ENCODE measurements at places on chromosomes 13 and 19. TPM values are rescaled to one million over a fixed set of nuclear protein-coding genes. Genes with fewer than 3 reads are reported as not detected.

DNA sequence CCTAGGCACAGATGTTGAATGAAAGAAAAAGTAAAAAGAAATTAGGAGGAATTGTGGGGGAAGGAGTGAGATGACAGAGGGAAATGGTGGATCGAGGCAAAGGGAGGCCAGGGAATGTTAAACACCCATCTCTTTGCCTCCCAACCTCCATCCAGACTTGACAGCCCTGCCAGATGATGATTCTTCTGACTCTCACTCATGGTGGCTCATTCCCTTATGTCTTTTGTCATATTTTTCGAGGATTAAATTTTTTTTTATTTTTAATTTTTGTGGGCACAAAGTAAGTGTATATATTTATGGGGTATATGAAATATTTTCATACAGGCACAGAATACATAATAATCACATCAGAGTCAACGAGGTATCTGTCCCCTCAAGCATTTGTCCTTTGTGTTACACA is 42.8 kb downstream of the ADGRE1 start:
- DNase-seq, result no peak
- no peaks in the 10 kb centered on the region for H3K4me1 ChIP-seq
- H3K36me3 ChIP-seq, result no peaks in the 10 kb centered on the region
- H3K27ac ChIP-seq, result no peak overlapping the region
- H3K4me3 ChIP-seq, result no peak overlapping the region
- H3K27me3 ChIP-seq, result no peaks in the 10 kb centered on the region

- no peaks in the 10 kb centered on the region for H3K27me3 ChIP-seq
- peaks cover 41% of the 10 kb centered on the region for H3K4me1 ChIP-seq
- H3K27ac ChIP-seq, result no peak overlapping the region
- H3K36me3 ChIP-seq, result no peaks in the 10 kb centered on the region
- no peak for DNase-seq
Observed at GRCh38 chr13:112697756-112698655, 8.2 kb downstream of the ATP11A start.

DNA sequence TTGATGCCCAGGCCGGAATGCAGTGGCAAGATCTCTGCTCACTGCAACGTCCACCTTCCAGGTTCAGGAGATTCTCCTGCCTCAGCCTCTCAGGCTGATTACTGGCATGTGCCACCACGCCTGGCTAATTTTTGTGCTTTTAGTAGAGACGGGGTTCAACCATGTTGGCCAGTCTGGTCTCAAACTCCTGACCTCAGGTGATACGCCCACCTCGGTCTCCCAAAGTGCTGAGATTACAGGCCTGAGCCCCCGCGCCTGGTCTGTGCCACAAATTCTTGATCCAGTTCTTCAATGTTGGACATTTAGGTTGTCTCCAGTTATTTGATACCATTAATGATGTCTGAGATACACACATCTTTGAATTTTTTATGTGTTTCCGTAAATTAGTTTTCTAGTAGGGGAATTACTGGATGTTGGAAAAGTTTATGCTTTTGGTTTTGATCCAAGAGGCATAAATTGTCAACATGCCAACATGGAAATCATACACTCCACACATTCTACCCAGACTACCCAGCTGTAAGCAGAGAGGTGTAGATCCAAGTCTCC is 525 bp upstream of the COG3 start:
- H3K4me3 ChIP-seq, result peak overlapping the region; percentile 95
- DNase-seq, result peak; percentile 16
- H3K27me3 ChIP-seq, result no peaks in the 10 kb centered on the region
- H3K36me3 ChIP-seq, result no peaks in the 10 kb centered on the region

The KLK11 gene
- total RNA-seq, result 16.8 TPM

- DNase-seq, result no peak
- no peaks in the 10 kb centered on the region for H3K36me3 ChIP-seq
Observed at GRCh38 chr13:43444081-43444480, 342.7 kb downstream of the ENOX1 start.

DNA sequence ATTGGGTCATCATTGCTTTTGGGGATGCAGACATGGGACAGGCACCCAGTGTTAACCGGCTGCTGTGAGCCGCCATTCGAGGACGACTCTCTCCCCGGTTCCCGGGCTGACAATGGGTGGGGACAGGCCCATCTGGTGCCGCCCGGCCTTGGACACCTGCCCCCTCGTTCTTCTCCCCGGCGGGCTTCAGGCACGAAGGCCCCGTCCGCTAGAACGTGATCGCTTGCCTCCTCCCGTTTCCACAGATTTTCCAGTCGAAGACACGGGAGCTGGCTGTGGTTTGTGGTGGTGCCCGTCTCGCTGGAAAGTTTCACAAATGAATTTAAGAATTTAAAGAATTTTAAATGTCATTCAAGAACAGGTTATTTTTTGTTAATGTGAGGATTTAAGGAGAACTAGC is 2.0 kb downstream of the PALM start:
- DNase-seq, result no peak
- no peak overlapping the region for H3K4me3 ChIP-seq
- H3K36me3 ChIP-seq, result no peaks in the 10 kb centered on the region
- H3K4me1 ChIP-seq, result peaks cover 20% of the 10 kb centered on the region
- peak overlapping the region; percentile 82 for H3K27ac ChIP-seq
- no peaks in the 10 kb centered on the region for H3K27me3 ChIP-seq

- no peaks in the 10 kb centered on the region for H3K27me3 ChIP-seq
- peak; percentile 57 for DNase-seq
- no peak overlapping the region for H3K4me3 ChIP-seq
- H3K27ac ChIP-seq, result peak overlapping the region; percentile 1
- H3K36me3 ChIP-seq, result no peaks in the 10 kb centered on the region
Observed at GRCh38 chr13:108947551-108948030, 318.2 kb downstream of the MYO16 start.

GRCh38 chr13:75628801-75629200 is 7.3 kb upstream of the LMO7 start:
- no peaks in the 10 kb centered on the region for H3K4me1 ChIP-seq
- no peak overlapping the region for H3K4me3 ChIP-seq
- DNase-seq, result no peak
- H3K36me3 ChIP-seq, result no peaks in the 10 kb centered on the region
- no peaks in the 10 kb centered on the region for H3K27me3 ChIP-seq

The GSX1 gene
- not detected for total RNA-seq

The SUGT1 gene
- total RNA-seq, result 49.1 TPM

GRCh38 chr13:46535002-46535401 is 18.0 kb upstream of the LRCH1 start:
- no peak for DNase-seq
- H3K27ac ChIP-seq, result no peak overlapping the region
- H3K36me3 ChIP-seq, result no peaks in the 10 kb centered on the region
- H3K27me3 ChIP-seq, result no peaks in the 10 kb centered on the region
- H3K4me3 ChIP-seq, result no peak overlapping the region

DNA sequence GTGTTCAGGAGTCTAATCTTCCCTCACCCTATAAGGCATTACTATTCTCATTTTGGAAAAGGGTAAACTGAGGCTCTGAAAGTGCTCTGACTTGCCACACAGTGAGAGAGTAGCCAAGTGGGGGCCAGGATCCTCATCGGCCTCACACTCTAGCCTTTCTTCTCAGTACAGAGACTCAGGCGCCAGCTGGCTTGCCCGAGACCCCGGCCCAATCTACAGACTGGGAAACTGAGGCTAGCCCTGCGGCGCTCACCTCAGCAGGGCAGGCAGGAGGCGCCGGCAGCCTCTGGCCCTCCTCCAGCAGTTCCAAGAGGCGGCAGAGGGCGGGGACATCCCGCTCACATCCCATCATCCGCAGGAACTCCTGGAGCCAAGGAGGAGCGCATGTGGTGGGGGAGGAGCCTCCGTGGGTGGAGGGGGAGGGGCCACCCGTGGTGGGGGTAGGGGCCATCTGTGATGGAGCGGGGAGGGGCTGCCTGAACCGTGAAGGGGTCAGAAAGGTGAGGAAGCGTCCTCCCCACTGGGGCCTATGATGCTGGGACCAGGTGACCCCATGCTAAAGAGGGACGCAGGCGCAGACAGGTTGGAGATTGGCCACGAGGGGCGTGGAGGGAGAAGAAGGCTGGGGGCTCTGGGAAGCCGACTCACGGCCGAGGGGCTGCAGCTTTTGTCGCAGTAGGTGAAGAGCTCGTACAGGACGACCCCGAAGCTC is 8.7 kb upstream of the INSL3 start:
- H3K4me1 ChIP-seq, result peaks cover 3% of the 10 kb centered on the region
- peak overlapping the region; percentile 72 for H3K27ac ChIP-seq
- H3K36me3 ChIP-seq, result no peaks in the 10 kb centered on the region
- H3K27me3 ChIP-seq, result no peaks in the 10 kb centered on the region

DNA sequence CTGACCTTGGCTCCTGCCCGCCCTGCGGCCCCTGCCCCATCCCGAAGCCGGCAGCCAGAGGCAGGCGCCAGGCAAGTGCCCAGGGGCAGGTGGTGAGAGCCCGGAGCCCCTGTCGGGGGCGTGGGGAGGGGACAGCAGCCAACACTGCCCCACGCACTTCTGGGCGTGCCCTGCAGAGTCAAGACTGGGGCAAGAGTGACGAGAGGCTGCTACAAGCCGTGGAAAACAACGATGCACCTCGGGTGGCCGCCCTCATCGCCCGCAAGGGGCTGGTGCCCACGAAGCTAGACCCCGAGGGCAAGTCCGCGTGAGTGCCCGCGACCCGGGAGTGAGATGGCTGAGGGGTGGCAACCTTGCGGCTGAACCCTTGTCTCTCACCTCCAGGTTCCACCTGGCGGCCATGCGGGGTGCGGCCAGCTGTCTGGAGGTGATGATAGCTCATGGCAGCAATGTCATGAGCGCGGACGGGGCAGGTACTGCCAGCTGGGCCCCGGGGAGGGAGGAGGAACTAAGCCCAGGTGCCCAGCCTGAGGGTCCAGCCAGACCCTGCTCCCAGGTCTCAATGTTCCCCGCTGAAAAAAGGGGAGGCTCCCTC is 17.3 kb downstream of the ANKRD24 start:
- no peaks in the 10 kb centered on the region for H3K36me3 ChIP-seq
- no peak overlapping the region for H3K4me3 ChIP-seq
- DNase-seq, result no peak
- H3K27ac ChIP-seq, result no peak overlapping the region
- H3K4me1 ChIP-seq, result peaks cover 1% of the 10 kb centered on the region
- no peaks in the 10 kb centered on the region for H3K27me3 ChIP-seq

DNA sequence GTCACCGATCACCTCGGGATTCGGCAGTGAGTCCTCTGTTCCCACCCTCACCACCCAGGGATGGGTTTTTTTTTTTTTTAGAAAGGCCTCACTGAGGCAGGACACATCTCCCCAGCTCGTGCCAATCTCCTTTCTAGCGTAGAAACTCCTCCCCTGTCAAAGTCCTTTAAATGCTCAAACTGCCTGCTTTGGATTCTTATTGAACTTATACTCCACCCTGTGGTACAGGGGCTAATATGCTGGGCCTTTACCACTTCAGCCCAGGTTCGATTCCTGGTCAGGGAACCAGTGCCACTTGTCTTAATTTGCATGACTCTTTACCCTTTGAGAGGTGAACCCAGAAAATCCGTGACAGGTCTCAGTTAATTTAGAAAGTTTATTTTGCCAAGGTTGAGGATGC is 8.3 kb upstream of the ZNF14 start:
- H3K27me3 ChIP-seq, result no peaks in the 10 kb centered on the region
- no peak overlapping the region for H3K27ac ChIP-seq
- H3K4me1 ChIP-seq, result no peaks in the 10 kb centered on the region
- DNase-seq, result no peak

The ZNF709 gene
- 8.1 TPM for total RNA-seq

The MVB12A gene
- 44.0 TPM for total RNA-seq

- H3K27ac ChIP-seq, result no peak overlapping the region
- no peaks in the 10 kb centered on the region for H3K36me3 ChIP-seq
- H3K4me1 ChIP-seq, result no peaks in the 10 kb centered on the region
- DNase-seq, result no peak
- no peak overlapping the region for H3K4me3 ChIP-seq
Observed at GRCh38 chr13:67296511-67296910, 66.4 kb upstream of the PCDH9 start.

The CLDND2 gene
- total RNA-seq, result 26.4 TPM

DNA sequence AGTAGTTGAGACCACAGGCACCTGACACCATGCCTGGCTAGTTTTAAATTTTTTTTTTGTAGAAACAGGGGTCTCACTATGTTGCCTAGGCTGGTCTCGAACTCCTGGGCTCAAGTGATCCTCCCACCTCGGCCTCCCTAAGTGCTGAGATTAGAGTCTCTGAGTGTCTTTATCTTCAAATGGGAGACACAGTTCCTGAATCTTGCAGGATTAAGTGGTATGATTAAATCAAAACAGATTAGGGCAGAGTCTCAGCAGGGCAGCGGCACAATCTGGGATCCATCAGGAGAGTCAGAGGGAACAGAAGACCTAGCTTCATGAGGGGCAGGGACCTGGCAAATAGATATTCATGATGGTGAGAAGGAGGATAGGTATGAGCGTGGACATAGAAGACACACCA is 953 bp downstream of the RLN3 start:
- no peaks in the 10 kb centered on the region for H3K27me3 ChIP-seq
- H3K36me3 ChIP-seq, result no peaks in the 10 kb centered on the region
- H3K27ac ChIP-seq, result no peak overlapping the region

The MUC16 gene
- 4.0 TPM for total RNA-seq

DNA sequence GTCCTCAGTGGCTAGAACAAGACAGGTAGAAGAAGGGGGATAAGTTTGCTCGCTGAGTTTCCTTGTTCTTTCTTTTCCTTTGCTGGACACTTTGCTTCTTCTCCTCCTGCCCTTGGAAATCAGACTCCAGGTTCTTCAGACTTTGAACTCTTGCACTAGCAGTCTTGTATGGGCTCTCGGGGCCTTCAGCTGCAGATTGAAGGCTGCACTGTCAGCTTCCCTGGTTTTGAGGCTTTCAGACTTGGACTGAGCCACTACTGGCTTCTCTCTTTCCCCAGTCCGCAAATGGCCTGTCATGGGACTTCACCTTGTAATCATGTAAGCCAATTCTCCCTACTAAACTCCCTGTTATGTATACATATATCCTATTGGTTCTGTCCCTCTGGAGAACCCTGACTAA is 379.8 kb downstream of the NDFIP2 start:
- H3K4me1 ChIP-seq, result no peaks in the 10 kb centered on the region
- no peak overlapping the region for H3K27ac ChIP-seq
- DNase-seq, result no peak

The TMEM147 gene
- 125 TPM for total RNA-seq

GRCh38 chr13:47964863-47965262 is 36.2 kb downstream of the SUCLA2 start:
- no peak overlapping the region for H3K4me3 ChIP-seq
- H3K4me1 ChIP-seq, result no peaks in the 10 kb centered on the region
- no peak overlapping the region for H3K27ac ChIP-seq

GRCh38 chr13:32902874-32903273 is 113.3 kb upstream of the KL start:
- H3K27me3 ChIP-seq, result no peaks in the 10 kb centered on the region
- no peak overlapping the region for H3K4me3 ChIP-seq
- DNase-seq, result peak; percentile 80
- peak overlapping the region; percentile 77 for H3K27ac ChIP-seq
- peaks cover 11% of the 10 kb centered on the region for H3K4me1 ChIP-seq

DNA sequence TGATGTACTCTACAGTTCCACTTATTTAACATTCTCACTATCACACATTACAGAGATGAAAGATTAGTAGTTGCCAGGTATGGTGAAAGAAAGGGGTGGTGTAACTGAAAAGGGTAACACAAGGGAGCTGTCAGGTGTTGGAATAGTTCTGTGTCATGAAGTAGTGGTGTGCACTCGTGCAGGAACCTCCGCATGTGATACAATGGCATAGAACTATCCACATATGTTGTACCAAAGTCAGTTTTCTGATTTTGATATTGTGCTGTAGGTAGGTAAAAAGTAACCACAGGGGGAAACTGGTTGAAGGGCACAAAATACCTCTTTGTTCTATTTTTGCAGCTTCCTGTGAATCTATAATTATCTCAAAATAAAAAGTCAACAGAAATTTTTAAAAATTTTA is 24.4 kb upstream of the RPL21 start:
- H3K36me3 ChIP-seq, result no peaks in the 10 kb centered on the region
- H3K4me1 ChIP-seq, result no peaks in the 10 kb centered on the region
- H3K27ac ChIP-seq, result no peak overlapping the region
- no peak overlapping the region for H3K4me3 ChIP-seq

- H3K4me3 ChIP-seq, result peak overlapping the region; percentile 68
- no peaks in the 10 kb centered on the region for H3K27me3 ChIP-seq
- H3K4me1 ChIP-seq, result peaks cover 24% of the 10 kb centered on the region
- no peak for DNase-seq
- H3K36me3 ChIP-seq, result no peaks in the 10 kb centered on the region
Observed at GRCh38 chr19:55579766-55580621, 654 bp downstream of the ZNF579 start.
